ENCODE measurements at places on chromosomes 13 and 19.

- DNase-seq: no peak
These were observed 21.4 kb upstream of the LILRA2 start for GRCh38 chr19:54551950-54552912.

- no peak for DNase-seq
These were observed 16.8 kb downstream of the MEX3D start for GRCh38 chr19:1551068-1552040.

- no peak for DNase-seq
These were observed 3.7 kb downstream of the HRC start for GRCh38 chr19:49151267-49152118.

DNA sequence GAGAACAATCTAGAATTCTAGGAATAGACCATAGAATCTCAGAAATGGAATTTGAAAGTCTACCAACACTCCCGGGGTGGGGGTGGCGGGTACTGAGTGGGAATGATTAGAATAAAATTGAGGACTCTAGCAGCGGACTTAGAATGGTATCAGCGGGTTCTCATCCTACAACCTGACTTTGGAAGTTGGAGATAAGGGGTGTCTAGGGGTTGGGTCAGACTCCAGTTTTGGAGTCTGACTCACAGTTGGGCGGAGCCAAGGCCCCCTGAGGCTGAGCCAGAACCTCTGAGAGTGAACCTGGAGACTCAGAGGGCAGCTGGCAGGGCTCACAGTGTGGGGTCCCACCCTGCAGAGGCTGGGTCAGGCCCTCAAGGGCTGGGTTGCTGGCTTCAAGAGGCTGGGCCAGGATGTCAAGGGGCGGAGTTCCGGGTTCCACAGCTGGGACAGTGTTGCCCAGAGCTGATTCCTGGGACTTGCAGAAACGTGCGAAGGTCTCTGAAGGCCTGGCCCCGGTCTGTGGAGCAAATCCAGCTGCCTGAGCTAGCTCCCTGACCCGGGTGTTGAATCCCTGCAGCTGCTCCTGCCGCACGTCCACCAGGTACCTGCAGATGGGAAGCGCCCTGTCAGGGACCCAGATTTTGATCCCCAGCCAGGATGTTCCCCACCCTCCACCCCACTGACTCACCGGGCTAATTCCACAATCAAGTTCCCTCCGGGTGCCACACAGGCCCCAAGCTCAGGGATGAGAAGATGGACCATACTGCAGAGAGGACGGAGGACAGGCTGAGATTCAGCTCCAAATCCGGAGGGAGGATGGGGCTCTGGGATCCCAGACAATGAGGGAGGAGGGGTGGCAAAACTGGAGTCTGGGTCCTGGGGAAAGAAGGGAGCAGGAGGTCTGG lies 1.6 kb upstream of the TNNI3 start:
- DNase-seq: no peak

- DNase-seq: no peak
These were observed 109.1 kb upstream of the PEG3 start for GRCh38 chr19:56949626-56950025.

DNA sequence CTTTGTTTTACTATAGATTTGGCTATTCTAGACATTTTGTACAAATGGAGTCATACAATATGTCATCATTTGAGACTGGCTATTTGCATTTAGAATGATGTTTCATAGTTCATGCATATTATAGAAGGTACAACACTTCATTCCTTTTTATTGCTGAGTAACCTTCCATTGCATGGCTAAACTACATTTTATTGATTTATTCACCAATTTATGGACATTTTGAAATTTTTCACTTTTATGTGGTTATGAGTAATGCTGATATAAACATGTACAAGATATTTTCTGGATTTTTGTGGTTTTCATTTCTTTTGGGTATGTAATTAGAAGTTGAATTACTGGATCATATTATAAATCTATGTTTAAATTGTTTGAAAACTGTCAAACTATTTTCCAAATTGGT lies 710.3 kb upstream of the SLITRK5 start:
- DNase-seq: no peak

DNA sequence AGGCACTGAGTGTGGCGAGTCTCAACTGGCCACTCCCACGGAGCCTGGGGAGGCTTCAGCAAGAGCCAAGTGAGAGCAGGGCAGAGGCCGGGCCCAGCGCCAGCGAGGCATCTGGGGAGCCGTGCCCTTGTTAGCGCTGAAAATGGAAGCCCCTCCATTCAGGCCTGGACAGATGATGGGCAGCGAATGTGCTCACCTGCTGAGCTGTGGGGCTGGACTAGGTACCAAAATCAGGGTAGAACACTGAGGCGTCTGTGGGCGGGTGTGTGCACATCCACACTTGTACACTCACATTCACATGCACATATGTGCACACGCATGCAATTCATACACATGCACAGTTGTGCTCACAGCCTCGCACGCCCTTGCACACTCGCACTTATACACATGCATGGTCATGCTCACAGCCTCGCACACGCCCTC lies 20.7 kb downstream of the NAXD start:
- DNase-seq: no peak

DNA sequence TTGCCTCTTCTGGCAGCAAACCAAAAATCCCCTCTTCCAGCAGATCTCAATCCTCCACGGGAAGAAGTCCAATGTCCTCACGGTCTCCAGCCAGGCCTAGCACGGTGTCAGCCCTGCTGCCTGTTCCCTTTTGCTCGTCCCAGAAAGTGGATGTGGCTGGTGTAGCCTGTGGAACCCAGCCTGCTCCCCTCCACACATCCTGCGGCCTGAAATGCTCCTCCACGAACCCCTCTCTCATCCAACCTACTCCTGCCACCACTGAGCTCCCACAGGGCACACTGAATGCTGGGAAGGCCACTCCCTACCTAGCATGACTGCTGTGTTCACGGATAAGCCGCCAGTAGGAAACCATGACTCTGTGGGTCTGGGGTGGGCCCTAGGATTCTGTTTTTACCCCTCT lies 3.0 kb downstream of the MBOAT7 start:
- no peak for DNase-seq

- no peak for DNase-seq
These were observed 187.9 kb downstream of the TEX29 start for GRCh38 chr13:111508164-111508870.

GRCh38 chr13:24168979-24169378 lies 8.5 kb downstream of the SPATA13 start:
- no peak for DNase-seq

GRCh38 chr13:109833940-109834339 lies 47.6 kb upstream of the IRS2 start:
- no peak for DNase-seq

All from stimulated activated CD4-positive, alpha-beta T cell treated with anti-CD3 and anti-CD28 coated beads, TNF-alpha, amount 100 ng/mL, for 24 hours (primary cell).